ENCODE measurements at places on chromosomes 2 and 18.

DNA sequence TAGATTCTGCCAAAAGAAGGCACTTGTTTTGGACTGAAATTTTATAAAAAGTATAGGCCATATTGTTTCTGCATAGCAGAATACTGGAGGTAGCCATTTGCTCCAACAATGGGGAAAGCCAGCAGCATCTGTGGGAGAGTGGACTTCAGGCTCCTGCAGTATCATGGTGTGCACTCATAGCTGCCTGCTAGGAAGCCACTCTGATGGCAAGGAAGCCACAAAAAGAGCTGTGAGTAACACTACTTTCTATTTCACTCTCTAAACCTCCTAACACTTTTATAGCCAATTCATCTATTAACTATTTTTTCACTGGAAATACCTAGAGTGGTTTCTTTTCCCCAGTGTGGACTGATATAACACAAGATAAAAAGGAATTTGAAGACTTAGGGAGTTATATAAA is 144.4 kb upstream of the KCNJ3 start:
- DNase-seq: no peak

DNA sequence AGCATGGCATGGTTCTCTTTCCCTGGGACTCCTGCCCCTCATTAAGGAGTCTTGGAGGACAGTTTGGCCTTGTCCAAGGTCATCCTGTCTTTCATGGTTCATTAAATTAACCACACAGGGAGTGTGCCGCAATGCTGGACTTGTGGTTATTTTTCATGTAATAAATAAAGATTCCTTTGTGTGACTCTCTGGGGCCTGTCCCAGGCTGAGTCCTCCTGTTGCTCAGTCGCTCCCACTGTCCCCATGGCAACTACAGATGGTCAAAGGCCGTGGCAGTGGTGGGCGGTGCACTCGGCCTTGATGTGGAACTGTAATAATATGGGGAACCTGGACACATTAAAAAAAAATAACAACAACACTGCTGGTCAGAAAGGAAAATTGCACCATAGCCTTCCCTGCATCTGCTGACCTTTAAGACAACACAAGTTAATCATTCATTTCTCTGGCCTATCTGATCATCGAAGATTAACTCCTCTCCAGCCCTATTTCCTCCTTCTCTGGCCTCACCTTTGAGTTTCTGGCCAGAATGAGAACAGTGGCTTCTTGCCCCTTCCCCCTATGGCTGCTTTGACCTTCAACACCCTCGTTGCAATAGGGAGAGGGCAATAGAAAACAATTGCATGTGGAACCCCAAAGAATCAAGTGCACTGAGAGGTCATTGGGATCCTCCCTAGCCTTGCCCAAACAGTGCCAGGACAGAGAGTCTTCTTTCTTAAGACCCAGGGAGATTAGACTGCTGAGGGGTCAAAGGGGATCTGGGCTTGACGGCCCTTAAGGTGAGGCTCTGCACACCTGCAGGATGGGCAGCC is 44.7 kb downstream of the PSD4 start:
- DNase-seq: no peak

DNA sequence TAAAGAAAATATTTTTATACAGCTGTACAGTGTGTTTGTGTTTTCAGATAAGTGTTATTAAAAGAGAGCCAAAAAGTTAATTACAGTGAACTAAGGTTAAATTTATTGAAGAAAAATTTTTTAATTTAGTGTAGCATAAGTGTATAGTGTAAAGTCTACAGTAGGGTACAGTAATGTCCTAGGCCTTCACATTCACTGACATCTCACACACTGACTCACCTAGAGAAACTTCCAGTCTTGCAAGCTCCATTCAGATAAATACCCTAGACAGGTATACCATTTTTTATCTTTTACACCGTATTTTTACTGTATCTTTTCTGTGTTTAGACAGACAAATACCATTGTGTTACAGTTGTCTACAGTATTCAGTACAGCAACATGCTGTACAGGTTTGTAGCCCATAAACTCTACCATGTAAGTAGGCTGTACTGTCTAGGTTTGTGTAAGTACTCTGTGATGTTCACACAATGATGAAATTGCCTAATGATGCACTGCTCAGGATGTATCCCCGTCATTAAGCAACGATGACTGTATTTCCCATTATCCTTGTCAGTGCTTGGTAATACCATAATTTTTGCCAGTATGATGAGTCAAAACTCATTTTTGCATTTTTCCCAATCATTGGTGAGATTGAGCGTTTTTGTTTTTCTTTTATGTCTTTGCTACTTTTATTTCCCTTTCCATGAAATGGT is 48.2 kb upstream of the B3GNT2 start:
- no peak for DNase-seq

GRCh38 chr2:83342860-83343329 is 1116.2 kb downstream of the SUCLG1 start:
- DNase-seq: no peak

DNA sequence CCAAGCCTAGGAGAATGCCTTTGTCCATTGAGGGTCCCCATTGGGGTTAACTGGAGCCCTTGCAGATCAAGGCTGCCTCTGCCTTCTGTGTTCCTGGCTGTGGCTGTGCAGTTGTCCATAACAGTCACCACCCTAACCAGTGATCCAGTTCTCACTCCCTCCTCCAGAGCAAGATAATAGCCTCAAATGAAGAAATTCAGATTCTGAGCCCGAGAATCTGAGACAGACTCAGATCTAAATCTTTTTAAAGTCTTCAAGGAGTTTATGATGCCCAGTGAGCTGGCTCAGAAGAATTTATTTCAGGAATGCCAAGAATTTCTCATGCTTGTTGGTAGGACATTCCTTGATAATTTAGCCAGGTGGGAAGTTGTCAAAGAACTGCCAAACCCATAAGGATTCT is 44.3 kb upstream of the RAB6C start:
- no peak for DNase-seq

- DNase-seq: no peak
Measured at GRCh38 chr2:135163306-135163705, 111.2 kb downstream of the RAB3GAP1 start.

DNA sequence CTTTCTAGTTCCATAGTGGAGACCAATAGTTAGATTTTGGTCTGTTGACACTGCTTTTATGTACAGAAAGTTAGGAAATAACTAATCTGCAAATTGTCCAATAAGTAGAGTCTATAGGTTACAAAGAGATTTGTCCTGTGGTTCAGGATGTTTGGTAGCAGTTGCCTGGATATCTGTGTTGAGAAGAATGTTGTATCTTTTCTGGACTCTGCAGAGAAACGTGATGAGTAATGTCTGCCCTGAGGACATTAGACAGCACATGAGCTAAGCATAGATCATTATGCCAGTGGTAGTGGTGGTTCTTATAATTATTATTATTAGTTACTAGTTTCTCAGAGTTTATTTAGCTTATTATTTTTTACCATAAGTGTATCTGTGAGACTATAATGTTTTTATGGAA is 65.8 kb downstream of the ANKRD62 start:
- no peak for DNase-seq

DNA sequence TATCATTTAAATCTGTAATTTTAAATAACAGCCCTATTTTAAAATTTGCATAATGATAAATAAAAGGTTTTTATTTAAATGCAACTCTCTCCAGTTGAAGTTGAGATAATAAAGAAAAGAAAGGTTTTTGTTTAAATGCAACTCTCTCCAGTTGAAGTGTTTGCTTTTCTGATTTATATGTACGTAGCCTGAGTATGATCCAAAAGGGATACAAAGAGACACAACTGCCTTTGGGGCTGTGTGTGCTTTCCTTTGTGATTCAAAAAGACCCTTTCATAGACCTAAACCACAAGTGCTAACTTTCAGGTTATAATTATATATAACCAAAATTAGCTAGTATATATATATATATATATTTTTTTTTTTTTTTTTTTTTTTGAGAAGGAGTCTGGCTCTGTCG is 76.2 kb upstream of the MFF start:
- DNase-seq: no peak
